Stimulated activated CD8-positive, alpha-beta memory T cell treated with anti-CD3 and anti-CD28 coated beads, Interleukin-15, amount 100 ng/mL, for 1 hour (primary cell): ENCODE measurements at places on chromosomes 11 and 22.

GRCh38 chr22:42610186-42610585, 4.5 kb downstream of the POLDIP3 start:
- DNase-seq, result no peak

- DNase-seq, result no peak
Measured at GRCh38 chr11:85955531-85955930, 100.3 kb downstream of the CCDC83 start.

DNA sequence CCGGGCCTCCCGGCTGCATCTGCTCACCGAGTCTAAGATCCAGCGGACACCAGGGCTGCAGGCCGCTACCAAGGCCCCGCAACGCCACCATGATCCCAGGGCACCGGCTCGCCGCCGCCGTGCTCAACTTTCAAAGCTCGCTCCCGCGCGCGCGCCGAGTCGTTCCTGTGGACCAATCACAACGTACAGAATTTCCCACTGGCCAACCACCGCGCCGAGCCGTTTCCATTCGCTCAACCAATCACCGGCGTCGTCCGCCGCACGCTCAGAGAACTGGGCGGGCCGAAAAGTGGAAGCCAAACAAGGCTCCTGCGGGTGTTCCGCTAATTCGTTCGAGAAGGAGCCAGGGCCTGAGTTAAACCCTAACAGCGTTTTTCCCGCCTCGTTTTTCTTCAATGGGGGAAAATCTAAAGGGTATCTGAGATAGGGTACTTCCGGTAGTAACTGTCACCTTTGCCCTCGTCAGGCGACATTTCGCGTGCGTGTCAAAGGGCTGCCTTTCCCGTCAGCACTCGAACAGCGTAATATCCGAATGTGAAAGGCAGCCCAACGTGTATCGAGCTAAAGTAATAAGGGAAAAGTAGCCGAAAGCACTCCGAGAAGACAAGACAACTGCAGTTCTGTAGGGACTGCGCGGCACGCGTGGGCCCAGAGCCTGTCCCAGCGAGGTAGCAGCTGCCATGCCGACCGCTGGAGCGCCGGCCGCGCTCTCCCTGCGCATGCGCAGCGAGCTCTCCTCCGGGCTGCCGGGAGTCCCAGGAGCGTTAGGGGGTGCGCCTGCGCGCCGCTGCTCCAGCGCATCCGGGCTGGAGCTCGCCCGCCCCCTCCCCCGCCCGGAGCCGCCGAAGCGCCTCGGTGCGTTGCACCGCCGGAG, at the start of the genes NCAPD3 and VPS26B:
Gene NCAPD3, minus strand, starts transcription at position 132 of the 874 bp plus-strand sequence. Its CDS starts 41 bp downstream, at position 91.
Gene VPS26B, plus strand, starts transcription at position 836 of the 874 bp plus-strand sequence. CDS start 452 bp downstream, outside the sequence.
- peak; percentile 92 for DNase-seq

DNA sequence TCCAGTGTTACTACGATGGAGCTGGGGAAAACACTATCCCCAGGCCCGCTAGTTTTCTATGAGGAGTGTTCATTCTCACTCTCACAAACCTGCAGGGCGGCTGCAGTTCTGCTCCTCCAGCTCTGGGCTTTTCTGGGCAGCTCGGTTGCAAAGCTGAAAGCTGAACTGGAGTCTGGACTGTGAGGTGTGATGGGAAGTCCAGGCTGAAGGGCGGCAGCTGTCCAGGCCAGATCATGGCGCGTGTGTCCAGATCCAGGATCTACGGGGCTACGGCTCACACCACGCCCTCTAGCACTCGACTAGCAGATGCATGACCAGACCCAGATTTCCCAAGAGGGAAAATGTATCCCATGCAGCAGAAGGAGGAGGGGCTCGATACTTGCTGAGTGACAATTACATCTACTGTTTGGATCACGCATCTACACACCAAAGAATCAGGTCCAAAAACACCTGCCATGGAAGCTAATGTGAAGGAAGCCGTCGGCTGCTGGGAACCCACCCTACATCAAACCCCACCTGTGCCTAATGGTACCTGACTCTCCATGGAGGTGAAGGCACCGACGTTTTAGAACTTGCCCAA, 555.0 kb downstream of the BRD1 start:
- DNase-seq, result no peak

DNA sequence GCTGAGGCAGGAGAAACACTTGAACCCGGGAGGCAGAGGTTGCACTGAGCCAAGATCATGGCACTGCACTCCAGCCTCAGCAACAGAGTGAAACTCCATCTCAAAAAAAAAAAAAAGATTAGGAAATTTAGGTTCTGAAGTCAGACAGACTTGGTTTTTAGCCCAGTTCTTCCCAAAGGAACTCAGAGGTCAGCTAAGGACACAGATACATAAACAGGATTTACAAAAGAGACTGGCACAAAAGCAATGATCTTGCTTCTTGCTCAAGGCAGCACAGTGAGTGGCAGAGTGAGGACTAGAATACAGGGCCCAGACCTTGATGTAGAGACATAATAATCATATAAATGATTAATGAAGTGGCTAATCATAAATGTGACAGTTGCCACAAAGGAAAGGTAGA, 25.4 kb upstream of the RRAS2 start:
- DNase-seq, result no peak

GRCh38 chr11:22491555-22492225, 133.9 kb downstream of the FANCF start:
- DNase-seq, result no peak

GRCh38 chr22:25202290-25202921, 2.7 kb downstream of the CRYBB3 start:
- peak; percentile 25 for DNase-seq

DNA sequence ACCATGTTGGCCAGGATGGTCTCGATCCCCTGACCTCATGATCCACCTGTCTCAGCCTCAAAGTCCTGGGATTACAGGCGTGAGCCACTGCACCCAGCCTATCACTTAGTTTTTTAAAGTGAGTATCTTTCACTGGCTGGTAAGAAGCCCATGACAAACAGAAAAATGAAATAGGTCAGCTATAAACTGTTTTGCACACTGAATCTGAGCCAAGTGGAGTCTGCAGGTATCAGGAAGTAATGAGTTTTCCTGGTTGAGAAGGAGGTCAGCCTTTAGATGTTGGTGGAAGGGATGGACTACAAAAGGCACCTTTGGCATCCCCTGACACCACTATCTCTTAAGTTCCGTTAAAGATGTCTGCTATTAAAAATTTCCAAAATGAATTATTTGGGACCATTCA, 345.1 kb downstream of the AASDHPPT start:
- no peak for DNase-seq

DNA sequence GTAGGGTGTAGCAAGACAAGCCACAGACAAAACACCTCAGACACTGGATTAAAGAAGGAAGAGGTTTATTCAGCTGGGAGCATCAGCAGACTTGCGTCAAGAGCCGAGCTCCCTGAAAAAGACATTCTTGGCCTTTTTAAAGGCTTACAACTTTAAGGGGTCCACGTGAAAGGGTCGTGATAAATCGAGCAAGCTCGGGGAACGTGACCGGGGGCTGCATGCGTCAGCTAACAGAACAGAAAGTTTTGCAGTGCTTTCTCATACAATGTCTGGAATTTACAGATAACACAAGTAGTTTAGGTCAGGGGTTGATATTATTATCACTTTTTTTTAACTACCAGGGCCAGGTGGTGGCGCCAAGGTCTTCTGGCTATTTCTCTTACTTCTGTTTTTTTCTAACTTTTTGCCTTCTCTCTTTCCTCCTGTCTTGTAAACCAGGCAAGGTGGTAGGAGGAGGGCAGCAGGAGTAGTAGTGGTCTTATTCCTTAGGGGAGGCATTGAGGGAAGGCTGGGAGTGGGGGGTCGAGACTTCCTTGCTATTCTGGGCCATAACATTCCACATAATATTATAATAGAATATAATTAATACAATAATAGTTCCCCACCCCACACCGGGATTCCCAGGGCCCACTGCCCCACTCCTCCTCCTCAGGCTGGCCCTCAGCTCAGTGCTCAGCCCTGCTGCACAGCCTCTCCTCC, 587 bp upstream of the ALDH3B1 start:
- no peak for DNase-seq
